MCF 10A (cell line): ENCODE measurements at places on chromosomes 4 and X.
A peak's percentile ranks its signal among the peaks of the same experiment; 100 is the strongest.

DNA sequence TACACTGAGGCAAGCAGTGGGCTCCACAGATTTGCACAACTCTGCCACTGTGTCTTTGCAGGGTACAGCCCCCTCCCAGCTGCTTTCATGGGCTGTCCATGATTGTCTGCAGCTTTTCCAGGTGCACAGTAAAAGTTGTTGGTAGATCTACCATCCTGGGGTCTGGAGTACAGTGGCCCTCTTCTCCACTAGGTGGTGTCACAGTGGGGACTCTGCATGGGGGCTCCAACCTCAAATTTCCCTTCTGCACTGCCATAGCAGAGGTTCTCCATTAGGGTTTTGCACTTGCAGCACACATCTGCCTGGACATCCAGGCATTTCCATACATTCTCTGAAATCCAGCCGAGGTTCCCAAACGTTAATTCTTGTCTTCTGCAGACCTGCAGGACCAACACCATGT is 1002.3 kb downstream of the FAM133A start:
- DNase-seq = no peak

GRCh38 chr4:98232202-98232601 is 29.0 kb upstream of the RAP1GDS1 start:
- DNase-seq = peak; percentile 35

DNA sequence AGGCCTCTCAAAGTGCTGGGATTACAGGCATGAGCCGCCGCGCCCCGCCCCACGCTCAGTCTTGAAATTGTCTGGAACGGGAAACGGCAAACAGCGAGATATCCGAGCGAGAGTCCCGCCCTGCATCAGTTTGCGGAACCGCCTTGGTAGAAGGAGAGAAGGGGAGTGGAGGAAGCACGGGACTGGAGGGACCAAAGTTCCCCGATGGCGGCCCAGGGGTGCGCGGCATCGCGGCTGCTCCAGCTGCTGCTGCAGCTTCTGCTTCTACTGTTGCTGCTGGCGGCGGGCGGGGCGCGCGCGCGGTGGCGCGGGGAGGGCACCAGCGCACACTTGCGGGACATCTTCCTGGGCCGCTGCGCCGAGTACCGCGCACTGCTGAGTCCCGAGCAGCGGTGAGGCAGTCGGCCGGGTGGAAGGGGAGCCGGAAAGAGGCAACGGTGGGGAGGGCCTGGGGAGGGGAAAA is at the start of gene BST1:
Gene BST1, plus strand, starts transcription at position 125 of the 463 bp plus-strand sequence. Its CDS starts 80 bp downstream, at position 205.
- no peak for DNase-seq

DNA sequence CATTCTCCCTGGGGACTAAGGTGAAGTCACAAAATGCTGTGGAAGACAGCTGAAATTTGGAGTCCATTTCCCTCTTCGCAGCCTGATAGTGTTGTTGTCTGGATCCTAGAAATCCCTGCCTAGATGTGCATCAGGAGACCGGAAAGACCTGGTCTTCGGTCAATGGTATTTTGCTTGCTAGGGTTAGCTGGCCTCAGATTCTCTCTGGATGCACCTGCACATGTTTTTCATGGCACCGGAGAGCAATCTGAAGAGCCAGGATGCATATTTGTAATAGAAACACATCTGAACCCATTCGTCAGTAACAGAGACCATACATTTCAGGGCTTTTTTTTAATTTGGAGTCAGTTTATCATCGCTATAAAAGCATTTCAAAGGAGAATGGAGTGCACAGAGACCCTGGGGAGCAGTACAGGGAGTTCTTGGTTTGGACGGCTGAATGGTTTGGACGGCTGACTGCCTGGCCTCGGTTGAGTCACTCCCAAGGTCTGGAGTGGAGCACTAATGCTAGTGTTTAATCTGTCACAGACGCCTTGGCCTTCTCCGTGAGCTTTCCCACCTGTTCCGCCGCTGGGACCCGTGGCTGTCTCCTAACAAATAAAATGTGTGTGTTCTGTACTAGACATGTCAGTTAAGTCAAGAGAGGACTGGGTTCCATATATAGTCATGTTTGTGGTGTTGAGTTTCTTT is 7.5 kb upstream of the PDLIM3 start:
- no peak for DNase-seq

DNA sequence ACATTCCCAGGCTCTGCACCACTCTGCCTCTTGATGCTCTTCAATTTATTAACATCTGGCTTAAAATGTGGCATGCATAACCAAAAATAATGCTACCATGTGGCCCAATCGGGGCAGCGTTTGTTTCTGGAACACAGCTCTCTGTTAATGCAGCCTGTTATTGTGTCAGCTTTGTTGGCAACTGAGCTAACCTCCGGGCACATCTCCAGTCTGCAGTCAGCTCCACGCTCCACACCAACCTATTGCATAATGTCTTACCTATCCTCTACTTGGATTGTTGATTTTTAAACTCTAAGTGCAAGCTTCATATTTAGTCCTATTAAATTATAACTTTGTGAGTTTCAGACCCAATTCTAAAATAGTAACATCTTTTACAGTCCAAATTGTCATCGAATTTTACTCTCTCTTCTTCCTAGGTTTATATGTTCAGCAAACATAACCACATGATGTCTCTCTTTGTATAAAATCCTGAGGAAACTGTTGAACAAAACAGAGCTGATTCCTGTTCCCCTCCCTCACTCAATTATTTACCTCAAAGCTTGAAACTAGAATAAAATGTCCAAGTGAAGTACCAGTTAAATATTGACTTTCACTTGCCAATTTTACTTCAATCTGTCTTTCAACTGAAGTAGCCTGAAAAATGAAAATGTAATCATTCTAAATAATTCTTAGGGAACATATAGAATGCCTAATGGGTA is 92.2 kb upstream of the RAPGEF2 start:
- DNase-seq = peak; percentile 91

- no peak for DNase-seq
Observed at GRCh38 chrX:38672646-38673045, 111.3 kb downstream of the TSPAN7 start.

DNA sequence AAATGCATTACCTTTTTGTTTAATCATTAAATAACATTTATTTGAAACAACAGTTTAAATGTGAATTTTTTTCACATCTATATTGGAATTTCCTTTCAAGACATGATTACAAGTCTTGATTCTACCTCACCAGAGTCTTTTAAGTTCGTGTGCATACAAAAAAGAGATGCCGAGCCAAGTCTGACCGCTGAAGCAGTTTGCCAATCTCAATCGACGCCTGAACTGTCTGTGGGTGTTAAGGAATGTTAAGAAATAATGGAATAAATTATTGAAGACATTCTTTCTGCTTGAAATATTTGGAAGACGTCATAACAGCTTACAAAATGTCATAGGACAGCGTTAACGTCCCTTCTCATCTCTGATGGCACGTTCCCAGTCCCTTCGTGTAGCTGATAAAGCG is 27.9 kb upstream of the TNIP3 start:
- DNase-seq = no peak

DNA sequence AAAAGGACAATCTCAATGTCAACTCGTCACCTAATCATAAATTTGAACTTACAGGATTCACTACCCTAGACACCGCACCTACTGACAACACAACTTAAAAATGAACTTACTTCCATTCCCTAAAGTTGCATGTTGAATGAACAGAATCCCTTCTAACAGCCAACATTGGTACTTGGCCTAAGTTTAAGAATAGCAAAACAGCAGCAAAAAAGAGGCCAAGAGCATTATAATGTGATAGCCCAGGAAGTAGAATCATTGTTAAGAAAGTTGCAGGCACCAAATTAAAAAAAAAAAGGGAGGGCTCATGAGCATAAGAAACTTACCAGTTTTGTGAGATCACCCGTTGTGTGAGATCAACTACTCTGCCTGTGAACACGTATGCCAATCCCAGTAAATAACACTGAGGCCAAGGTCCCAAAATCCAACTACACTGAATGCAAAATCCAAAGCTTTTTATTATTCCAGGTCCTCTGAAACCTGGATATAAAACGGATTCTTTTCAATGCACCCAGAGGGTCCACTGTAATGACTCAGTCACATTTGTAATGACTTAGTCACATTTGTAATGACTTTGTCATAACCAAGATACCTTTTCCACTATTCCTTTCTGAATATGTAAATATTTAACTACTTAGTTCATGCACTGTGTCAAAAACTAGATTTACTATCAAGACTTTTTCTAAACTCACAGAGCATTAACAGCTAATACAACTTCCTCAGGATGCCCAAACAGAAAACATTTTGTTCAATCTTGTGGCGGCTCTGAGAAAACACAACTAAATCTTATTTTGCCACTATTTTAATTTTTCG is 6.8 kb downstream of the HNRNPDL start:
- DNase-seq = no peak

- DNase-seq = no peak
Observed at GRCh38 chrX:68421636-68422035, 11.7 kb downstream of the OPHN1 start.

- no peak for DNase-seq
Observed at GRCh38 chrX:12339921-12340320, 201.6 kb downstream of the FRMPD4 start.

- no peak for DNase-seq
Observed at GRCh38 chr4:129821963-129822362, 726.0 kb downstream of the C4orf33 start.

DNA sequence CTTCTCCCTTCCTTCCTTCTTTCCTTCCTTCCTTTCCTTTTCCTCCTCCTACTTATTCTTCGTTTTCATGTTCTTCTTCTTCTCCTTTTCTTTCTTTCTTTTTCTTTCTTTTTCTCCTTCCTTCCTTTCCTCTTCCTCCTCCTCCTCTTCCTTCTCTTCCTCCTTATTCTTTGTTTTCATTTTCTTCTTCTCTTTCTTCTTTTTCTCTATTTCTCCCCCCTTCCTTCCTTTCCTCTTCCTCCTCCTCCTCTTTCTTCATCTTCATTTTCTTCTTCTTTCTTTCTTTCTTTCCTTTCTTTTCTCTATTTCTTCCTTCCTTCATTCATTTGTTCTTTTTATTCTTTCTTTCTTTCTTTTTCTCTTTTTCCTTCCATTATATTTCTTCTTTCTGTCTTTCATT is 671.6 kb downstream of the IQCM start:
- DNase-seq = no peak

- DNase-seq = peak; percentile 29
Observed at GRCh38 chrX:99857455-99857854, 552.6 kb downstream of the PCDH19 start.

GRCh38 chrX:153379971-153380581 is 21.1 kb downstream of the PNMA6E start:
- DNase-seq = no peak

DNA sequence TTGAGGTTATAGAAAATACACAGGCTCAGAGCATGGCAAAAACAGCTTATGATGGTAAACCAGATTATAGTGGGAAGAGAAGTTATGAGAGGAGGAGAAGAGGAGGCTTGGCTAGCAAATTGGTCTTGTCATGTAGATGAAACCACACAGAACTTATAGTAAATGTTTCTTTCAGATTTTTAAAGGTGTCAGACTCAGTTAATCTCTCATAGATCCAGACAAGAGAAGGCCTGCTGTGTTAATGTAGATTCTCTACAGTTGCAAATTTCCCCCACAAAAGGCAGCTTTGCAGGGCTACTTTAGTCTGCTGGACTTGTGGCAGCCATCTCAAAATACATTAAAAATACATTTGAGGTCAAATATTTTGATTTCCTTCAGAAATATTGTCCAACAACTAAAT is 1731.7 kb downstream of the ARAP2 start:
- no peak for DNase-seq

- DNase-seq = no peak
Observed at GRCh38 chr4:124915073-124915472, 202.5 kb upstream of the ANKRD50 start.

DNA sequence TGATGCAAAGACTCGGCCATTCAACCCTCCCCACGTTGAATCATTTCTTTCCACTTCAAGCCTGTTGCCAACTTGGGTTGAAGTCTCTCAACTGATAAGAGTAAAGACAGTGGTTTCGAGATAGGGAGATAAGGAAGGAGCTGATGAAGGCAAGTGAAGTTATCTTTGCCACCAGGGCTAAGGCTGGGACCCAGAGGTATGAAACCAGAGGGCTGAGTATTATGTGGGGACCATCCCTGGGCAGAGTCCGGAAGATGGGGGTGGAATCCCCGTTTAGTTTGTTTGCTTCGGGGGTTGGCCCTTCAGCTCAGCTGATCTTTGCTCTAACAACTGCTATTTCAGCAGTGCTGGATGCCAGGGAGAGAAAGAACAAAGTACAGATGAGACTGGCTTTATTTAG is 2.3 kb upstream of the XPNPEP2 start:
- DNase-seq = no peak

- no peak for DNase-seq
Observed at GRCh38 chrX:55159551-55159950, 60.6 kb upstream of the PAGE5 start.

- DNase-seq = no peak
Observed at GRCh38 chrX:31652650-31653049, 580.8 kb upstream of the FTHL17 start.

- no peak for DNase-seq
Observed at GRCh38 chr4:52748432-52748831, 2.8 kb downstream of the ERVMER34-1 start.
